ENCODE measurements at places on chromosomes 1 and 21.

- no peak for DNase-seq
These were observed 19.1 kb upstream of the KCNA10 start for GRCh38 chr1:110538075-110538474.

DNA sequence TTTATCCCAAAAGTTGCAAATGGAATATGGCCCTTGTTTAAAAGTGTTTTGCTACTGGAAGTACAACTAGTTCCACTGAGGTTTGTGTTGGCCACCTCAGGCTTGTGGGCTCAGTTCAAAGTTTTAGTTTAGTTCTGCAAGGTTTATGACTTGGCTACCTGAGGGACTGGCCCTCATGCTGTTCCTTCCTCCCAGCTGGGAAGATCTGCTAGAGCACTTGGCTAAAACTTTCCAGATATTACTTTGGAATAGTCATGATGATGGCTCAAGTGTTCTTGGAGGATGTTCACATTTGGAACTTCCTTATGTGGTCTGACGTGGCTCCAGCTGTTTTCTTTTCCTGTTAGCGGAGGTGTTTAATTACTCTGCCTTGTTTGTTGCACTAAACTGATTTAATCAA lies 110.2 kb upstream of the IVNS1ABP start:
- peak; percentile 33 for DNase-seq

GRCh38 chr1:4924356-4924755 lies 269.9 kb downstream of the AJAP1 start:
- DNase-seq = no peak

DNA sequence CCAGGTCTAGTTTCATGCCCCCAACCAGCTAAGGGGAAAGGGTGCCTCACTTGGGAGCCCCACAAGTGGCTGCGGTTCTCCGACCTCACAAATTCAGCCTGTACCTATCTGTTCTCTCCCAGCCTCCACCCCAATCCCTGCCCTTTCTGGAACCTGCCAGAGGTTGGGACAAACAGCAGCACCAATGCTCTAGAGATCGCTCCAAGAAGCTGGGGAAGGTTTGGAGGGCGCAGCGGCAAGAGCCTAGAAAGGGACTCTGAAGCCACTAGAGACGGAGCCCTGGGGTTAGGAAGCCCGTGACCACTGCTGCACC lies 243.4 kb upstream of the VAMP3 start:
- no peak for DNase-seq

- peak; percentile 55 for DNase-seq
These were observed 14.5 kb upstream of the MX1 start for GRCh38 chr21:41411449-41412089.

GRCh38 chr21:38963006-38963405 lies 157.3 kb downstream of the ETS2 start:
- DNase-seq = no peak

GRCh38 chr1:154176337-154176736 lies 15.6 kb downstream of the TPM3 start:
- DNase-seq = peak; percentile 78
